Esophagus muscularis mucosa (tissue), 4 donors: ENCODE measurements at places on chromosomes 5 and 9.
A peak's percentile ranks its signal among the peaks of the same experiment; 100 is the strongest.

DNA sequence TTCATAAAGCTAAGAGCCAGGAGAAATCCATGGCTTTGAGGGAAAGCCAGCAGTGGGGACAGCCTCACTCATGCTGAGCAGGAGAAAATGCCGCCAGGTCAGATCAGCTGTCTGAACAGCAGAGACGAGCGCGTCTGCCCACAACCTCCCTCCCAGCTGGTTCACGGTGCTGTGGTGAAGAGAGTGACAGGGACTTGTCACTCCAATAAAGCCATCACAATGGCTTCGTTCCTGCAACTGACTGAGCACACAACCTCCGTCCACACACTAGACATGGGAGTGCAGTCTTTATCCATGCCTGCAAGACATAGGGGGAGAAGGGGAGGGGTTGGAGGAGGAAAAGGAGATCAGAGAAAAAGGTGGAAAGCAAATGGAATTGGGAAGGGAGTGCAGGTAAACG lies 206.9 kb downstream of the GABBR2 start:
- no peak for DNase-seq

GRCh38 chr9:37954581-37954981 lies 50.7 kb upstream of the SLC25A51 start:
- no peak for DNase-seq

GRCh38 chr5:168734620-168735300 lies 155.6 kb upstream of the PANK3 start:
- DNase-seq: no peak

GRCh38 chr9:3018691-3019230 lies 174.9 kb upstream of the PUM3 start:
- no peak for DNase-seq

- DNase-seq: no peak
Observed at GRCh38 chr5:132822650-132823480, 7.6 kb downstream of the SHROOM1 start.

- no peak for DNase-seq
Observed at GRCh38 chr9:110688329-110688728, 19.7 kb downstream of the MUSK start.

GRCh38 chr5:139638090-139638735 lies 9.9 kb upstream of the CXXC5 start:
- peak; percentile 95 for DNase-seq

DNA sequence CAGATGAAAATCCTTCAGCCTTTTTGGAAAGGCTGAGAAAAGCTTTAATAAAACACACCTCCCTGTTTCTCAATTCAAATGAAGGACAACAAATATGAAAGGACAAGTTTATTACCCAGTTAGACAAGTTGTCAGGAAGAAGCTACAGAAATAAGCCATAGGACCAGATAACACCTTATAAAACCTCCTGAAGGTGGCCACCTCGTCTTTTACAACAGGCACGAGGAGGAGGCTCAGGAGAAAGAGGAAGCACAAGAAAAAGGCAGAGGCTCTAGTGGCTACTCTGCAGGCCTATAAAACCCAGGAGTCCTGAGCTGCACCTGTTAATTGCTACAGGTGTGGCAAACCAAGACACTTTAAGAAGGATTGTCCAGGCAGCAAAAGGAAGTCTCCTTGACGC lies 352.1 kb upstream of the CDH18 start:
- DNase-seq: no peak

GRCh38 chr9:37420271-37421215 lies 2.0 kb upstream of the GRHPR start:
- no peak for DNase-seq

GRCh38 chr9:112348257-112349007 lies 15.0 kb upstream of the PTBP3 start:
- no peak for DNase-seq
